ENCODE measurements at places on chromosomes 16 and 17.

DNA sequence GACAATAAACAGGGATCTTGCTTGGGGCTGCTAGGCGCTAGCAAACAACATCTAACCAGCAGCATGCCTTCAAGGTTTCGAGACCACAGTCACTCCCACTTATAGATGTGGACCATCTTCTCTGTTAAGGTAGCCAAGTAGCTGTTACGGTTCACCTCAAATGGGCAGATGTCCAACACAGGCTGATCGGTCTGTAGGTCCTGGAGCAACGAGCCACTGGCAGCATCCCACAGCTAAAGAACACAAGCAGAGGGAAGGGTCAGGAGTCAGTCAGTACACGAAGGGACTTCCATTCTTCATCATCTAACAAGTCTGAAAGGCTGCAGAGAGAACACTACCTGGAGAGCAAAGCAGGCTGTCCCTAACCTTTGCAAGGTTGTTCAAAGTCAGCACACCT is 16.9 kb upstream of the GLG1 start:
- no peak for ATAC-seq

DNA sequence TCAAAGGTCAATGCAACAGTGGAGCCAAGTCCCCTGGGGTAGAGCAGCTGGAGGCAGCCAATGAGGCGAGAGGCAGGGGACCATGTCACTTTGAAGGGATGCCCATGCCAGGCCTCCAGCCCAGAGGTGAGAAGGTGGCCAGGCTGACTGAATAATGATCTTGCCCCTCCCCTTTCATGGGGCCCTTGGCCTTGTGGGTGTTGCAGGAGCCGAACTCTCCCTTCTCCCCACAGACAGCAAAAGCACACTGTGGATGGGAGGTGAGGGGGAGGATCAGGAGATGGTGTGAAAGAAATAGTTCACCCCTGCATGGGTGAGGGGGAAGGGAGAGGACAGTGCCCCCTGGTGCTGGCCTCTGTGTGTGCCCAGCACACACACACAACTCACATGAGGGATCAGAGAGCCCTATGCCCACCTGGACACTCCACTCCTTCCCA is 15.8 kb upstream of the TBX21 start:
- no peak for ATAC-seq

- ATAC-seq, result no peak
These were observed 306.2 kb downstream of the CEP112 start for GRCh38 chr17:65885541-65886312.

GRCh38 chr16:89322321-89323119 is 105.0 kb downstream of the ZNF778 start:
- ATAC-seq, result peak; percentile 14

DNA sequence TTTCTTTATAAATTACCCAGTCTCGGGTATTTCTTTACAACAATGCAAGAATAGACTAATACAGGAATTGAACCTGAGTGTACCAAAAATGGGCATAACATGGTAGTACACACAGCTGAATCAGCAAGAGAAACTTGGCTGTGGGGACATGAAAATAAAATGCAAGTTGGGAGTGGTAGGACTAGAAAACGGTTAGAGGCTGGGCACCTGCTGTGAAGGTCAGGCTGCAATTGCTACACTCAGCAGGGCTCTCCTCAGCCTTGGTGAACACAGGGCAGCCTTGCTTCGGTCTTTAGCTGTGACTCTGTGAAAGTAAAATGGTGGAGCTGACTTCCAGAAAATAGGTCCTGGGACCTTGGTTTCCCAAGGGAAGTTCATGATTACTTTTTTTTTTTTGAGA is 45.6 kb downstream of the CNGB1 start:
- ATAC-seq, result no peak
